ENCODE measurements at places on chromosomes 3 and 15. TPM values are rescaled to one million over a fixed set of nuclear protein-coding genes. Genes with fewer than 3 reads are reported as not detected.

GRCh38 chr3:40262331-40262730, 47.2 kb upstream of the EIF1B start:
- no peaks in the 10 kb centered on the region for H3K36me3 ChIP-seq
- no peak overlapping the region for H3K27ac ChIP-seq
- H3K4me3 ChIP-seq = no peak overlapping the region
- H3K27me3 ChIP-seq = no peaks in the 10 kb centered on the region
- no peak for DNase-seq

GRCh38 chr3:76497636-76498035, 542.3 kb upstream of the ROBO2 start:
- DNase-seq = no peak
- H3K4me3 ChIP-seq = no peak overlapping the region
- H3K27me3 ChIP-seq = no peaks in the 10 kb centered on the region
- no peak overlapping the region for H3K27ac ChIP-seq
- H3K36me3 ChIP-seq = no peaks in the 10 kb centered on the region

Gene ITPKA
- total RNA-seq = 0.29 TPM

Gene CFAP20DC
- total RNA-seq = 2.2 TPM

Gene ISG20
- 2.1 TPM for total RNA-seq

Gene FILIP1L
- total RNA-seq = 5.9 TPM

Gene CCR9
- total RNA-seq = not detected

- no peak for DNase-seq
- H3K4me3 ChIP-seq = no peak overlapping the region
- no peaks in the 10 kb centered on the region for H3K4me1 ChIP-seq
- H3K36me3 ChIP-seq = no peaks in the 10 kb centered on the region
- no peak overlapping the region for H3K27ac ChIP-seq
These were observed 27.4 kb upstream of the CACNA2D3 start for GRCh38 chr3:54094926-54095325.

DNA sequence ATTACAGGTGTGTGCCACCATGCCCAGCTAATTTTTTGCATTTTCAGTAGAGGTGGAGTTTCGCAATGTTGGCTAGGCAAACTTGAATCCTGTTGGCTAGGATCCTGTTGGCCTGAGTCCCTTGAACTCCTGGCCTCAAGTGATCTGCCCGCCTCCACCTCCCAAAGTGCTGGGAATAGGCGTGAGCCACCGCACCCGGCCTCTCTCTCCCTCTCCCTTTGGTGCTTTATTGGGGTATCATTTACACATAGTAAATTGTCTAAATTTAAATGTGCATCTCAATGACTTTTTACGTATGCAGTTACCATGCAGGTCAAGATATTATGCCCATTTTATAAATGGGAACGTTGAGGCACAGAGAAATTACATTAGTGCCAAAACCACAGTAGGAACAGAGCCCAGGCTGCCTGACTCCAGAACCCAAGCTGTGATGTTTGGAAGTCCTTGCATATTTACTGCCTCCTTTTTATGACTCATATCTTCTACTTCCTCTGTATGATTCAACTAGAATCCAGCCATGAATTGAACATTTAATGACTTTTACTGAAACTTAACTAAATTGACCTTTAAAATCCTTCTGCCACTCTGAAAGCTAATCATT, 34.0 kb upstream of the RPP14 start:
- peak; percentile 92 for DNase-seq
- H3K4me3 ChIP-seq = peak overlapping the region; percentile 48
- peaks cover 13% of the 10 kb centered on the region for H3K4me1 ChIP-seq
- no peaks in the 10 kb centered on the region for H3K27me3 ChIP-seq

Gene EIF2A
- 238 TPM for total RNA-seq

DNA sequence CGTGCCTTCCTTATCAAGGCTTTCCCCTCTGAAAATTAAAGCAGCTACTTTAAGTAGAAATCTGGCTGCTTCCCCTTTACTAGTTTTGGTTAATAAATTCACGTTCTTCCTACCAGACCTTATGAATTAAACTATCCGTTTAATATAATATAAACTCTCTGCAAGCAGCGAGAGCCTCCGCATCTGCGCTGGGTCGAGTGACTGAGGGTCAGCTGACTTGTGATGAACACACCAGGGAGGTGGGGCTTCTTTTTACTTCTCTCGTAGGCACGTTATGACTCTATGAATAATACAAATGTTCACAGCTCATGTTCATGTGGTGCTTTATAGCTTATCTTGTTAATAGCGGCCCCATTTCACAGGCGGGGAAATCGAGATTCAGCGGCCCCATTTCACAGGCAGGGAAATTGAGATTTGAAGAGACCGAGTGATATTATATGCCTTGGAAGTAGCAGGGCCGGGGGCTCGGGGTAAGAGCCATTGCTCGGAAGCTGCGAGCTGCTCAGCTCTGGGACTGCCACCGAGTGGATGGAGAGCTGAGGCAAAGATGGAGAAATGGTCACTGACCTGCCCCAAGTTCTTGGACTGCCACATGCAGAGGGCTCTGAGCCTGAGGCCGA, 8.3 kb downstream of the MUC4 start:
- H3K36me3 ChIP-seq = no peaks in the 10 kb centered on the region
- no peak overlapping the region for H3K4me3 ChIP-seq
- no peak overlapping the region for H3K27ac ChIP-seq
- no peaks in the 10 kb centered on the region for H3K4me1 ChIP-seq
- peaks cover 42% of the 10 kb centered on the region for H3K27me3 ChIP-seq
- DNase-seq = peak; percentile 74

Gene STRC
- under 0.01 TPM for total RNA-seq
